HepG2 (cell line): ENCODE measurements at places on chromosomes 16 and 17. TPM values are rescaled to one million over a fixed set of nuclear protein-coding genes. Genes with fewer than 3 reads are reported as not detected.

The MT4 gene
- total RNA-seq = not detected in 2 replicates

The GCSH gene
- total RNA-seq = 103 and 117 TPM in 2 replicates

The UBE2G1 gene
- total RNA-seq = 42.6 and 49.8 TPM in 2 replicates

The COX10 gene
- 20.1 and 20.6 TPM in 2 replicates for total RNA-seq

The CA7 gene
- not detected in 2 replicates for total RNA-seq

The FBXW10 gene
- total RNA-seq = 0.04 TPM in 1 of 2 replicates, not detected in the other

The FBXO39 gene
- not detected in 2 replicates for total RNA-seq

- no peak overlapping the region for H3K27ac ChIP-seq
- peak; percentile 43 for DNase-seq
- no peaks in the 10 kb centered on the region for H3K36me3 ChIP-seq
- H3K27me3 ChIP-seq = 0 out of 2 replicates have a peak, but pooled peaks cover 2% of the 10 kb centered on the region
- H3K4me1 ChIP-seq = no peaks in the 10 kb centered on the region
These were observed 9.4 kb upstream of the ENGASE start for GRCh38 chr17:79065105-79065670.

GRCh38 chr17:66287911-66288310 is 14.5 kb upstream of the PRKCA start:
- no peak for DNase-seq
- no peak overlapping the region for H3K4me3 ChIP-seq
- H3K36me3 ChIP-seq = no peaks in the 10 kb centered on the region

- H3K4me3 ChIP-seq = no peak overlapping the region
- H3K27ac ChIP-seq = no peak overlapping the region
- no peak for DNase-seq
- peaks cover 10% of the 10 kb centered on the region for H3K4me1 ChIP-seq
- H3K27me3 ChIP-seq = peaks cover 95% of the 10 kb centered on the region
- H3K36me3 ChIP-seq = no peaks in the 10 kb centered on the region
These were observed 44.6 kb downstream of the SOX8 start for GRCh38 chr16:1026057-1026783.

- no peak overlapping the region for H3K4me3 ChIP-seq
- no peak overlapping the region for H3K27ac ChIP-seq
- no peaks in the 10 kb centered on the region for H3K4me1 ChIP-seq
These were observed 35.2 kb downstream of the ZNF750 start for GRCh38 chr17:82804442-82805191.

- H3K27me3 ChIP-seq = no peaks in the 10 kb centered on the region
- no peak for DNase-seq
- no peak overlapping the region for H3K27ac ChIP-seq
- H3K36me3 ChIP-seq = no peaks in the 10 kb centered on the region
These were observed 134.4 kb downstream of the MAF start for GRCh38 chr16:79466111-79466510.

GRCh38 chr17:31722251-31723056 is 136.6 kb downstream of the COPRS start:
- no peaks in the 10 kb centered on the region for H3K4me1 ChIP-seq
- no peak overlapping the region for H3K27ac ChIP-seq
- no peak for DNase-seq

DNA sequence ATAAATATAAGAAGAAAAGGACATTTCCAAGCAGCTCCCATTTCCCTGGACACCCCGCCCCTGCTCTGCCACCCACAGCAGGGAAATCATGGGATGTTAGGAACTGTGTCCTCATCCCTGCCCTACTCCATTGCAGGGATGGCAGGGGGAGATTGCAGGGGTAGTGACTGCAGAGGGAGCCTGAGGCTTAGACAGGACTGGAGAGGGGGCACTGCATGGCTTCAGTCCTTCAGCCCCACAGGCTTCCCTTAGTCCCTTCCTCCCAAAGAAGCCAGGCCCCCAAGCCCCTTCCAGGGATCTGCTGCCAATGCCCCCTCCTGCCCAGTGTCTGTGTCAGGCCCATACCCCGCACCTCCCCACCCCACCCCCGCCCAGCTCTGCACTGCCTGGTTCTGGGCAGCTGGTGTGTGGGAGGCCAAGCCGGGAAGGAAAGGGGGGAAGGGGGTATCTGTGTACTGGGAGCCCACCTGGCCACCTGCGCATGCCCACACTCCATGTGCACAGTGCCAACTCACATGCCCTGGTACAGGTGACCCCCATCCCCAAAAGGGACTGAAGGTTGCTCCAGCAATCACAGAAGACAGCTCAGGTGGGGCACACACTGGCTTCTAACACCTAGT is 3.3 kb downstream of the RUNDC3A start:
- no peak overlapping the region for H3K4me3 ChIP-seq
- peaks cover 54% of the 10 kb centered on the region for H3K27me3 ChIP-seq
- peaks cover 67% of the 10 kb centered on the region for H3K4me1 ChIP-seq
- DNase-seq = no peak

DNA sequence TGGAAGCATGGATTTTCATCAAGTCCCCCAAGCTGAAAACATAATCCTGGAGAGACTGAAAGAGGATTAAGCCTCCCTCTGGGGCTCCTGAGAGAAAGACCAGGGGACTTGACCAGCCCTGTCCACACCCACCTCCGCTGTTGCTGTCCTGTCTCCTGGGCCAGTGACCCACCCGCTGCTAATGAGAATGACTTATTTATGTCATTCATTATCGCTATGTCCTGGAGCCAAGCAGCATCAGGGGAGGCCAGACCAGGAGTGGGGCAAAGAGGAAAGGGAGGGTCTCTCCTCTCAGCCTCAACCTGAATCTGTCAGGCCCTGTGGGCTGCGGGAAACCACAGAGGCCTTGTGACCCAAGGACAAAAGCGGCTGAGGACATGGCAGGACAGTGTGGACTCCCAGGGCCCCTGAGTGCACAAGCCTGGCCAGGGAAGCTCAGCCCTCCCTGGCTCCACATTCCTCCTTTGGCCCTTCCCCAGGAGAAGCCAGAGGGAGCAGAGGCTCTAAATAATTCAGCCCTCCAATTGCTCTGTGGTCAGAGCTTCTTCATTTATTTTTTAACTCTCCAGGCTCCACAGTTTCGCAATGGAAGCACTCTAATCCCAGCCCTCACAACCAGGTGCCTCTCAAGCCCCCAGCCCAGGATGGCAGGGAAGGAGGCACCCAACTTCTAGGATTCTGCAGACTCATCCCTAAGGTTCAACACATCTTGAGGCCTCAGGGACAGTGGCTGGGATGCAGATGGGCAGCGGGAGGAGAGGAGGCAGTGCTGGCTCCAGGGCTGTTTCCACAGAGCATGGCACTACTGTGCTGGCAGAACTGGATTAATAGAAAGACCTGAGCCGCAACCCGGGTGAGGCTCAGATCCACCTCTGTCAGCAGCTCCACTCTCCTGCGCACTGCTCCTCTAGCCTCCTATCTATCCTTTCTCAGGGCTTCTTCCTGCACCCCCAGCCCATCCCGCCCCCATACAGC is 19.1 kb downstream of the CUEDC1 start:
- H3K4me3 ChIP-seq = peak overlapping the region; percentile 73
- H3K4me1 ChIP-seq = peaks cover 88% of the 10 kb centered on the region
- H3K27me3 ChIP-seq = no peaks in the 10 kb centered on the region
- DNase-seq = peak; percentile 80
- peak overlapping the region; percentile 98 for H3K27ac ChIP-seq

DNA sequence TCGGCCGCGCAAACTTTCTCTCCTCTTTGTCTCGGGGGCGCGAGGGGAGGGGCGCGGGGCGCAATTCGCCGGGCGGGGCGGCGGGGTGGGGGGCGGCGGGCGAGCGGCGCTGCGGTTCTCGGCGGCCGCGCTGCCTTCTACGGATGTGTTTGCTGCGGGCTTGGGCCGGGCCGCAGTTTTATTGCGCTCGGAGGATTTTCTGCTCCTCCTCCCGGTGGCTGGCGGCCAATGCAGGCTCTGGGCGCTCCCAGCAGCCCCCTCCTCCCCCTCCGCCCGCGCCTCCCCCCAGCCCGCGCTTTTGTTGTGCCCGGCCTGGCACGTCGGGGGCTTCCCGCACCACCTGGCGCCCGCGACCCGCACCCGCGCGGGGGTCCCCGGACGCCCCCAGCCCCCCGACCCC is at the start of gene TIMP2:
TSS of gene TIMP2 (minus strand) at position 154 of the 400 bp plus-strand sequence. CDS start 299 bp downstream, outside the sequence.
- H3K4me3 ChIP-seq = peak within 1 kb of the TSS; percentile 78
- peak within 1 kb of the TSS; percentile 59 for H3K27ac ChIP-seq
- peak; percentile 70 for DNase-seq

- no peak for DNase-seq
- no peaks in the 10 kb centered on the region for H3K27me3 ChIP-seq
- H3K4me3 ChIP-seq = no peak overlapping the region
- H3K4me1 ChIP-seq = peaks cover 58% of the 10 kb centered on the region
These were observed 25.2 kb downstream of the GRB2 start for GRCh38 chr17:75380315-75380714.

DNA sequence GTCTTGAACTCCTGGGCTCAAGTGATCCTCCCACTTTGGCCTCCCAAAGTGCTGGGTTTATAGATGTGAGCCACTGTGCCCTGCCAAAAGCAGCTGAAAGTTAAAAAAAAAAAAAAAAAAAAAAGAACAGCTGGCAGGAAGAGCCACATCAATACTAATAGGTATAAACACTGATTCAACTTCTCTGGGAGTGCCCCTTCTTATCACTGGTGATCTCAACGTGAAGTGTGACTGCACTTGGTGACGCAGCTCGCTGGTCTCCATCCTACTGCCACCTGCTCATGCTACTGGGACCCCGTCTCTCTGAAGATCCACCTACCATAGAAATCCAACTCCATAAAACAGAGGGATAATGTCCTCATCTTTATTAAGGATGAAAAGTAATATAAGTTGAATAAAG is 40.8 kb downstream of the RNF157 start:
- DNase-seq = no peak
- no peak overlapping the region for H3K4me3 ChIP-seq
- H3K36me3 ChIP-seq = no peaks in the 10 kb centered on the region
- no peak overlapping the region for H3K27ac ChIP-seq

DNA sequence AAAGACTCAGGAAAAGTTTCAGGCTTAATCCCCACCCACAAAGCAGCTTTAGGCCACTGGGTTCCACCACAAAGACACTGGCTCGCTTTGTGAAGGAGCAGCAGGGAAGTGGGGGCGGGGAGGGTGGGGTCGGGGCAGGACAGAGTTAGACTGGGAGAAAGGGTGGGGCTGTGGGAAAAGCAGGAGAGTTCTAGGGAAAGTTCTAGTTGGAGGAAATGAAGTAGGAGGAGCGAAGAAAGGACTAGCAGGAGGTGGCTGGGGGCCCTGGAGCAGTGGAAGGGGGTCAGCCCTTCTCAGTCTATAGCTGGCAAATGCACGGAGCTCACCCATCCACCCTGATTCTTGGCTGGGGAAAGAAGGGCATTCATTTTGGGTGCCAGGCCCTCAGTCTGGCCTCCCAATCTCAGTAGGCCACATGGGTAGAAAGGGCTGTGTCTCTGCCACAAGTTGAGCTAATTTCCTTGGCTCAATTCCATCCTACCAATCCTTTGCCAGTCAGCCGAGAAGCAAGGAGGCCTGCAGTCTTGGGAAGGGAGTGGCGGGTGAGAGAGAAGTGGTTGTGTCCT is 4.6 kb downstream of the INPP5K start:
- H3K36me3 ChIP-seq = no peaks in the 10 kb centered on the region
- no peak overlapping the region for H3K27ac ChIP-seq
- no peak for DNase-seq
- peaks cover 24% of the 10 kb centered on the region for H3K4me1 ChIP-seq
- no peaks in the 10 kb centered on the region for H3K27me3 ChIP-seq

DNA sequence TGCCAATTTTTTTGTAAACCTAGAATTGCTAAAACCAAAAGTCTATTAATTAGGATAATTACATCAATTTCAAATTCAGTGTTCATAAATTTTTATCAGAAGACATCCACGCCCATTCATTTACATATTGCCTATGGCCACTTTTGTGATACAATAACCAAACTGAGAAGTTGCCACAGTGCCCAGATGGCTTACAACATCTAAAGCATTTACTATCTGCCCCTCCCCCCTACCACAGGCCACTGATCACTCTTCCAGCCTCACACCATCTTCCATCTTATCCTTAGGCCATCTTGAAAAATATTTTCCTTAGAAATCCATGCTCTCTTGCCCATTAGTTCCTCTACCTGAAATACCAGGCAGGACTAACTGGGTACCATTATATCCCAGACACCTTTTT is 6.3 kb upstream of the PRKAR1A start:
- H3K36me3 ChIP-seq = no peaks in the 10 kb centered on the region
- H3K27me3 ChIP-seq = no peaks in the 10 kb centered on the region
- no peak for DNase-seq

DNA sequence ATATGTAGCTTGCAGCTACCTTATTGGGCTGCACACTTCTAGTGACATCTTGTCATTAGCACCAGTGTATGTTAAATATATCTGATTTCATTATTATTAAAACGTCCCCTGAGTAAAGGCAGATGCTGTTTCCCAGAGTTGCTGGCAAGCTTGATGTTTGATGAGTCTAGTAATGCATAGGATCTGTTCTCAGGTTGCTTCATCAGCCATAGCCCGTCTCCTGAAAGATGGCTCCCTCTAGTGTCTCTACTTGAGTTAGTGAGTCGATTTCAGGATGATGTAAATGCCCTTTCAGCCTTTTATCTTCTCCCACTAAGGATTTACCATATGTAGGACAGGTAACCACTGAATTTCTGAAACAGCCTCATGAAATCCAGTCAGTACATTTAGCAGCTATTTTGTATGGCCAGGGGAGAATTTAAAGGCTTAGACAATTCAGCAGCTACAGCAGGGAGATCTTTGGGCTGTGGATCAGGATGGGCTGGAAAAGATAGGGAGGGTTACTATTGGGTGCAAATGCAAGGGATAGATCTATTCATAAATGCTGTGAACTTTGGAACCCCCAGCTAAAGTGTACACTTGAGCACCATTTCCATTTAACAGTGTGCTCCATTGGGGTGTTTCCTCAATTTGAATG is 376.3 kb downstream of the CNTNAP4 start:
- no peak overlapping the region for H3K27ac ChIP-seq

- H3K4me3 ChIP-seq = no peak overlapping the region
- DNase-seq = no peak
- no peaks in the 10 kb centered on the region for H3K4me1 ChIP-seq
- no peaks in the 10 kb centered on the region for H3K27me3 ChIP-seq
- H3K36me3 ChIP-seq = no peaks in the 10 kb centered on the region
These were observed 280.6 kb upstream of the SALL1 start for GRCh38 chr16:51431517-51432241.

DNA sequence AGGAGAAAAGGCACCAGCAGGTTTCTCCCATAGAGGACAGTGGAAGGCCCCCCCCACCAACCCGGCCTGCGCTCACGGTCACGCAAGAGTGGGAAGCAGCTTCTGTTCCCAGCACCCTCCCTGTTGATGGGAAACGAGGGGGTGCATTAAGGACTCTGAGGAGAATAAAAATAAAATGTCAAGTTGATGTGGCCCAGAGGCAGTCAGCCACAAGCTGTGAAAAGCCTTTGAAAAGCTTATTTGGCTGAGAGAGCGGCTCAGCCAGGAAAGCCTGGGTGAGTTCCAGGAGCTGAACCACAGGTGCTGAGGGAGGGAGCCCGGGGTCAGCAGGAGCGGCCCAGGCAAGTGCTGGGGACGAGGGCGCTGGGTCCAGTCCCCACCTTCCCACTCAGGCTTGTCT is 26.9 kb upstream of the SPATA32 start:
- H3K4me3 ChIP-seq = no peak overlapping the region
- peaks cover 17% of the 10 kb centered on the region for H3K4me1 ChIP-seq
- no peak for DNase-seq
- H3K36me3 ChIP-seq = peaks cover 20% of the 10 kb centered on the region
- no peaks in the 10 kb centered on the region for H3K27me3 ChIP-seq
- no peak overlapping the region for H3K27ac ChIP-seq
